ENCODE measurements at places on chromosomes 6 and 20. TPM values are rescaled to one million over a fixed set of nuclear protein-coding genes. Genes with fewer than 3 reads are reported as not detected.

DNA sequence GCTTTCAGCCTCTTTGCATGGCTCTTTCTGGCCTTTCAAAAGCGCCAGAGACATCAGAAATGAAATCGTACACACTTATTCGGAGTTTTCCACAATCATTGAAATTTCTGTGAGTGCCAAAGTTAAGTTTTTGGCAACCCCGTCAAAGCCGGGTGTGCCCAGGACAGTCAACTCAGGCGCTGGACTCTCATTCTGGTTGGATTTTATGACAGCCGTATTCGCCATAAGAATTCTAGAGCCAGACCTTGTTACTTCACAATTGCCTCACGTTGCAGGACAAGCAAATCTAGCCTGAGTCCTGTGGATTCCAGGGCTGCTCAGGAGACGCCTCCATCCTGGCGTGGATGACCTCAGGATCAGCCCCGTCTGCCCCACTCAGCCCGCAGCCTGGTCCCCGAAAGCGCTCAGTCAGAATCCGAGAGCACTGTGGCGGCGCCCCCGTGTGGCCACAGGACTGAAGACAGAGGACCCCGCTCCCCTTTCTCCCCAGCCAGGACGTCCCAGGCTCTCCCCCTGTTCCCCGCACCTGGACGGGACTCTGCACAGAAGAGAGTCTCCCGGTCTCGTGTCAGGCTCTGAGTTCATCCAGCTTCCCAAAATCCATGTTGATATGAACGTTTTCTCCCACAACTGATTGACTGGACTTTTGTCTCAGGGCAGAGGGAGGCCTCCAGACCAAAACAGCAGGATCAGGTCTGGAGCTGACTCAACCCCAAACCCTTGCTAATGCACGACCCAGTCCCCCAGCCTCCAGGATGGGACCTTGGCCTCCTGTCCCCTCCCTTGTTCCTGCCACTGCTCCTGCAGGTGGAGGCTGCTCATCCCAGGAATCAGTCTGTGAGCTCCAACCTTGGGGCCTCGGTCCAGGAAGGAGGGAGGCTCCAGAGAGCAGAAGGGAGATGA, 38.2 kb downstream of the MICA start:
- no peaks in the 10 kb centered on the region for H3K27me3 ChIP-seq
- DNase-seq: peak; percentile 18
- no peaks in the 10 kb centered on the region for H3K36me3 ChIP-seq
- H3K4me3 ChIP-seq: no peak overlapping the region

DNA sequence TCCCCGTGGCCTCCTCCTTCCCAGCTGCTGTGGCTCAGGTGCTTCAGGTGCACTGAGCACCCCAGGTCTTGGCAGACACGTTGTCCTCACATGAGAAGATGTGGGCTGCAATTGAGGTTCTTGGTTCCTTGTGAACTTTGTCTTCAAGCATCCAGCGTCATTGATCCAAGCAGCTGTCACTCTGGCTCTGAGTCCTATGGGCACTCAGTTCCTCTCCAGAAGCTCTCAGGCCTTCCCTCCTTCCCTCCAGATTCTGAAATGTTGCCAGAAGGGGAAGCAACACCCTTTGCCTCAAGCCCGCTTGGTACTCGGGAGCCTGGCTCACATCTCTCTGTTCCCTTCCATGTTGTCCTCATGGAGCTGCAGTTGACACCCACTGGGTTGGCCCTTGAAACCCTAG, 8.4 kb upstream of the MRGBP start:
- peaks cover 7% of the 10 kb centered on the region for H3K4me1 ChIP-seq
- no peak for DNase-seq
- no peaks in the 10 kb centered on the region for H3K27me3 ChIP-seq
- H3K27ac ChIP-seq: no peak overlapping the region
- H3K4me3 ChIP-seq: no peak overlapping the region

GRCh38 chr6:106557837-106558236, 71.5 kb downstream of the RTN4IP1 start:
- H3K27ac ChIP-seq: no peak overlapping the region
- no peaks in the 10 kb centered on the region for H3K27me3 ChIP-seq
- DNase-seq: no peak
- H3K4me3 ChIP-seq: no peak overlapping the region

- H3K27me3 ChIP-seq: no peaks in the 10 kb centered on the region
- H3K36me3 ChIP-seq: no peaks in the 10 kb centered on the region
- DNase-seq: no peak
- no peak overlapping the region for H3K4me3 ChIP-seq
Measured at GRCh38 chr6:119384444-119384843, 34.9 kb upstream of the MAN1A1 start.

MDFI gene
- total RNA-seq: 78.9 TPM

DEFB126 gene
- not detected for total RNA-seq

GRCh38 chr6:168129292-168130167, 50.5 kb upstream of the FRMD1 start:
- H3K36me3 ChIP-seq: no peaks in the 10 kb centered on the region
- no peak overlapping the region for H3K4me3 ChIP-seq
- no peak for DNase-seq
- peaks cover 40% of the 10 kb centered on the region for H3K27me3 ChIP-seq
- no peak overlapping the region for H3K27ac ChIP-seq
- H3K4me1 ChIP-seq: no peaks in the 10 kb centered on the region

LGSN gene
- not detected for total RNA-seq

GINS1 gene
- total RNA-seq: 8.6 TPM

LBP gene
- not detected for total RNA-seq

- no peak for DNase-seq
- peaks cover 5% of the 10 kb centered on the region for H3K36me3 ChIP-seq
- peaks cover 55% of the 10 kb centered on the region for H3K4me1 ChIP-seq
- H3K4me3 ChIP-seq: no peak overlapping the region
Measured at GRCh38 chr6:35475573-35475972, 7.4 kb downstream of the RPL10A start.

DNA sequence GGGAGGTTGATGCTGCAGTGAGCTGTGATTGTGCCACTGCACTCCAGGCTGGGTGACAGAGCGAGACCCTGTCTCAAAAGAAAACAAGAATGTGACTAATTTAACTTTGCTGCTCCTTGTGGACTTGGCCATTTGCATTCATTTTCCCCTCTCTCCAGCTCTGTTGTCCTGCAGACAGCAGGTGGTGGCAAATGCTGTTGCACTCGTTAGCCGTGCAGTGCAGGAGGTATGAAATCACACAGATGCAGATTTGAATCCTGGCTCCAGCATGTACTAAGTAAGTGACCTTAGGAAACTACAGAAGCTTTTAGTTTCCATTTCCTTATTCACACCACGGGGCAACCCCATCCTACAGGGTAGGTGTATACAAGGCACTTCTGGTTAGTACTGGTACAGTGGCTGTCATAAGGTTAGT, 9.6 kb upstream of the BEND3 start:
- no peak for DNase-seq
- no peaks in the 10 kb centered on the region for H3K27me3 ChIP-seq
- no peak overlapping the region for H3K27ac ChIP-seq
- H3K4me1 ChIP-seq: no peaks in the 10 kb centered on the region

- no peak for DNase-seq
- H3K4me1 ChIP-seq: no peaks in the 10 kb centered on the region
- H3K4me3 ChIP-seq: no peak overlapping the region
Measured at GRCh38 chr20:19137641-19138040, 74.8 kb upstream of the SLC24A3 start.

- H3K27me3 ChIP-seq: no peaks in the 10 kb centered on the region
- H3K4me1 ChIP-seq: no peaks in the 10 kb centered on the region
- peaks cover 99% of the 10 kb centered on the region for H3K36me3 ChIP-seq
- no peak overlapping the region for H3K4me3 ChIP-seq
- DNase-seq: no peak
- H3K27ac ChIP-seq: no peak overlapping the region
Measured at GRCh38 chr6:83127976-83128375, 60.5 kb downstream of the DOP1A start.

GRCh38 chr6:75098709-75099108, 107.1 kb downstream of the COL12A1 start:
- no peak for DNase-seq
- no peaks in the 10 kb centered on the region for H3K36me3 ChIP-seq
- H3K27ac ChIP-seq: peak overlapping the region; percentile 78
- no peaks in the 10 kb centered on the region for H3K4me1 ChIP-seq
- no peaks in the 10 kb centered on the region for H3K27me3 ChIP-seq
- no peak overlapping the region for H3K4me3 ChIP-seq

- H3K36me3 ChIP-seq: no peaks in the 10 kb centered on the region
- H3K27me3 ChIP-seq: no peaks in the 10 kb centered on the region
- H3K4me3 ChIP-seq: no peak overlapping the region
- no peaks in the 10 kb centered on the region for H3K4me1 ChIP-seq
- no peak for DNase-seq
Measured at GRCh38 chr6:72084992-72085569, 198.7 kb downstream of the RIMS1 start.

DNA sequence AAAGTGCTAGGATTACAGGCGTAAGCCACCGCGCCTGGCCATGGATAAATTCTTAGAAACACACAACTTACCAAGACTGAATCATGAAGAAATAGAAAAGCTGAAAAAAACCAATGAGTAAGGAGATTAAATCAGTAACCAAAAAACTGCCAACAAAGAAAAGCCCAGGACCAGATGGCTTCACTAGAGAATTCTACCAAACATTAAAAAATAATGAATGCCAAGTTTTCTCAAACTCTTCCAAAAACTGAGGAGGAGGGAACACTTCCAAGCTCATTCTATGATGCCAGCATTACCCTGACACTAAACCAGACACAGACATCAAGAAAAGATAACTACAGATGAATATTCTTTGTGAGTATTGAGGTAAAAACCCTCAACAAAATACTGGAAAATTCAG, 44.3 kb downstream of the USP49 start:
- no peak overlapping the region for H3K27ac ChIP-seq
- DNase-seq: no peak
- H3K27me3 ChIP-seq: no peaks in the 10 kb centered on the region
- H3K4me3 ChIP-seq: no peak overlapping the region
- no peaks in the 10 kb centered on the region for H3K36me3 ChIP-seq

GRCh38 chr6:87846434-87846833, 144.4 kb upstream of the AKIRIN2 start:
- no peaks in the 10 kb centered on the region for H3K4me1 ChIP-seq
- no peaks in the 10 kb centered on the region for H3K36me3 ChIP-seq
- H3K27ac ChIP-seq: no peak overlapping the region
- no peak for DNase-seq

SIRPA gene
- 23.4 TPM for total RNA-seq

- peak overlapping the region; percentile 97 for H3K27ac ChIP-seq
- H3K4me1 ChIP-seq: peaks cover 30% of the 10 kb centered on the region
- no peak for DNase-seq
- H3K36me3 ChIP-seq: no peaks in the 10 kb centered on the region
- H3K4me3 ChIP-seq: peak overlapping the region; percentile 92
Measured at GRCh38 chr6:71289039-71289801, 609 bp downstream of the OGFRL1 start.
